ENCODE measurements at places on chromosomes 5 and 9.

DNA sequence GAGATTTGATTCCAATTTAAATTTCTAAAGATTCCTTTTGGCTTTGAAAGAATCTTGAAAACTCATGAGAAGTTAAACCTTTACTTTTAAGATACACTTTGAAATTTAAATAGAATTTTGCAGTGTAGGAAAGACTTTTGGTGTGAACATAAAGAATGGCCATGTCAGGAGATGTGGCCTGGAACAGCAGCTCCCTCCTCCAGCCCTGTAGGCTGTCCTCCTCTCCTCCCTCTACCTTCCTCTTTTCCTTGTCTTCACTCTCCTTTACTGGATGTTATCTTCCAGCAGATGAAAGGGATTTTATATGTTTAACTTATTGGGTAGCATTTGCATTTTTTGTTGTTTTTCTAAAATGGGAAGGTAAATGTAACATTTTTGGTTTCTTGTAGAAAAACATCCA, 18.9 kb downstream of the ASPN start:
- no peak for DNase-seq

- no peak for DNase-seq
Measured at GRCh38 chr9:79104951-79105350, 466.8 kb upstream of the TLE4 start.

- DNase-seq, result no peak
Measured at GRCh38 chr9:21983561-21983935, 10.6 kb downstream of the CDKN2A start.

DNA sequence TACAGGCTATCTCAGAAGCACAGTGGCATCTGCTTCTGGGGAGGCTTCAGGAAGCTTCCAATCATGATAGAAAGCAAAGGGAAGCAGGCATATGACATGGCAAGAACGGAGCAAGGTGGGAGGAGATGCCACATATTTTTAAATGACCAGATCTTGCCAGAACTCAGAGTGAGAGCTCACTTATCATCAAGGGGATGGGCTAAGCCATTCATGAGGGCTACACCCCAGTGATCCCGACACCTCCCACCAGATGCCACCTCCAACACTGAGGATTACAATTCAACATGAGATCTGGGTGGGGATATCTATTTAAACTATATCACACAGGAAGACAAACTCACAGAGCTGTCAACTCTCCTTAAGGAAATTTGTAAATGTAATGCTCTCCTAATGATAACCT, 258.8 kb downstream of the SPOCK1 start:
- no peak for DNase-seq

- DNase-seq, result no peak
Measured at GRCh38 chr5:60495644-60496520, 204.1 kb downstream of the DEPDC1B start.

- no peak for DNase-seq
Measured at GRCh38 chr5:53970475-53970874, 339.9 kb downstream of the ARL15 start.

- no peak for DNase-seq
Measured at GRCh38 chr9:138115506-138115905, 237.9 kb downstream of the CACNA1B start.

DNA sequence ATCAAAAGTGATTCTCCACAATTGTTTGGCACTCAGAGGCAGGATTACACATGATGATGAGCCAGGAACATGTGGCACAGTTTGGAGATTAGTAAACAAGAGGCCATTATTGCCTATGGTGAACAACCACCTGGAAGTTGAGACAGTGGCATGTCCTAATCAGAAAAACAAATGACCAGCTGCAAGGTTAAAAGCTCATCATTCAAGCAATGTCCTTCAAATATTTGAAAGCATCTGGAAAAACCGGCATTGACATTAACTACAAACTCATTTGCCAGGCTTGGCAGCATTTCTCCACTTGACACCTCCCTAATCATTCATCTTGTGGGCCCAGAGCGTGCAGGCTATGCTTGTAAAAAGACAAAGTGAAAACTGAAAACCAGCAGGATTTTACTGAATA, 80.6 kb upstream of the MEGF10 start:
- no peak for DNase-seq

DNA sequence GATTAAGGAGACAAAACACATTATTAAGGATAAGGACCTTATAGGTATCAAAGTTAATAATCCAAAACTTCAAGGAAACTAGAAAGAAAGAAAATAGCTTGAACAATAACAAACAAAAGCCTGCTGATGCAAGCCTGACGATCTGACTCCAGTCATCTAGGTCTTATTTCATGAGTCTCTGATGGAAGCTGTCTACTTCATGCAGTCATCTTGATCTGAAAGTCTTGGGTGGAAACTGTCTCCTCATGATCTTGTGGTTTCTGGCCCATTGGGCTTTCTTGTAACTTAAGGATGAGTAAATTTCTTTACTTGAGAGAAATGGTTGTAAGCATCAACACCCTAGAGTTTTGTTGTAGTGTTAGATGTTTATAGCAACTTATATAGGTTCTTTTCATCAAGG, 20.6 kb upstream of the PSIP1 start:
- no peak for DNase-seq

DNA sequence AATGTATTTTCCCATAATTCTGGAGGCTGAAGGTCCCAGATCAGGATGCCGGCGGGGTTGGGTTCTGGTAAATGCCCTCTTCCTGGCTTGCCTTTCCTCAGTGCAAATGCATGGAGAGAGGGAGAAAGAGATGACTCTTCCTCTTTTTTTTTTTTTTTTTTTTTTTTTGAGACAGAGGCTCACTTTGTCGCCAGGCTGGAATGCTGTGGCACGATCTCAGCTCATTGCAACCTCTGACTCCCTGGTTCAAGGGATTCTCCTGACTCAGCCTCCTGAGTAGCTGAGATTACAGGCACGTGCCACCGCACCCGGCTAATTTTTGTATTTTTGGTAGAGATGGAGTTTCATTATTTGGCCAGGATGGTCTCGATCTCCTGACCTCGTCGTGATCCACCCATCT, 300.0 kb upstream of the TAS2R1 start:
- no peak for DNase-seq

GRCh38 chr5:94928891-94929290, 310.4 kb downstream of the SLF1 start:
- DNase-seq, result no peak

DNA sequence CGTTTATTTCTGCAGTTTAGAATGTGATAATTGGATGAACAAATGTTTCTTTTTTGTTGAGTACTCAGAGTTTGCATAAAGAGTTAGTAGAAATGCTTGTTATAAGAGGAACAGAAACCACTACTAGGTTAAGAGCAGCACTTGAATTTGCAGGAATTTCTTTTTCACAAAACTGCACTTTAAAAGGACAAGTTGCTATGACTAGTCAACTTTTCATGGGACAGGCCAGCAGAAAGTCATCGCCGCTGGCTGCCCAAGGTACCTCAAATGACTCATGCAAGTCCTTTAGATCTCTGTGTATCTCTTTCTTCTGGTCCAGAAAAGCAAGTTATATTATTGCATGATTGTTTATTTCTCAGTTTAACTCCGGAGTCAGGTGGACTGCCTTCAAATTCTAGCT, 97.3 kb upstream of the HMHB1 start:
- DNase-seq, result no peak

- DNase-seq, result no peak
Measured at GRCh38 chr9:95815961-95816360, 59.5 kb upstream of the ERCC6L2 start.

DNA sequence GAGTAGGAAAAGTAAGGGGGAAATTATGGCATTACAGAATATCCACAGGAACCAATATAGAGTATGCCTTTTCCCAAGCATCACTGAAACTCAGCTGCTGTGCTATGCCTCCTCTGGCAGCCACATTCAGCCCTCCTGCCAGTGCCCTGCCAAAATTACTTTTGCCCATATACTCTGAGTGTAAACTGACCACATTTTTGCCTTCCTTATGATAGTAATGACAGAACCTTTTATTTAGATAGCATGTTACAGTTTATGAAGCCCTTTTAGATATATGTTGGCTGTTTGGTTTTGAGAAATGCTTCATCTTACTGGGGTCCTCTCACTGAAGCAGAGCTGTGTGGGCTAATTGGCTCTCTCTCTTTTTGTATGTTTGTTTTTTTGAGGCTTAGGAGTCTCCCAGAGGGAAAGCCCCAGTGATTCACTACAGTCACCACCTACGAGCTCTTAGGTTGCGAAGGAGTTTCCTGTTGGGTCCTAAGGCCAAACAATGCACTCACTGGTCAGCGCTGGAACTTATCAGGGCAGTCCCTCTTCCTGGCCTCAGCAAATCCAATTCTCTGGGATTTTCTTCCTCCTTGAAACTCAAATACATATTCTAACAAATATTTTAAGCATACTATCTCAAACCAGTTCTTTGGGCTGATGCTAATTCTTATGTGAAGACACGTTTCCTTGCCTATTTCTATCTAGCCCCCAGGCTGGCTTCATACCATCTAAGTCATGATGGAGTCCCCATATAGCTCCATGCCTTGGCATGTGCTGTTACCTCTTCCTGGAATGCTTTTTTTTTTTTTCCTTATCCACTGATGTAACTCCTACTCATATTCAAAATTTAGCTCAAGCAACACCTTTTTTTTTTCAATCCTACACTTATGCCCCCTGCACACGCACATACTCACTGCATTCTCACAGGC, 3.7 kb downstream of the PHF24 start:
- DNase-seq, result no peak

DNA sequence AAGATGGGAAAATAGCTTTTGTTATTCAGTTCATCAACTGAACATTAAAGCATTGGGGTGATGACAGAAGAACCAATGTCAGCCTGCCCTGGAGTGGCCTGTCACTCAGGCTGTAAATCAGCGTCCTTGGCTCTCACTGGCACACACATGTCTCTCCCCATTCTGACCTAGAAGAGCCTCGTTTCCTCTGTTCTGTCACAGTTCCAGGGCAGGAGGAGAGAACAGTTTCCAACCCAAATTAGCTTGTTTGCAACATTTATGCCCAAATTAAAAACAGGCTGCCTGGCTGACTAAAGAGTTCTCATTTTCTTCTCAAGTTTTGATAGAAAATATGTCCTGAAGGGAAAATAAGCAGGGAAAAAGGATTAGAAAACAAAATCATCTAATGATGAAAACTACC, 520.1 kb downstream of the CHSY3 start:
- DNase-seq, result no peak

DNA sequence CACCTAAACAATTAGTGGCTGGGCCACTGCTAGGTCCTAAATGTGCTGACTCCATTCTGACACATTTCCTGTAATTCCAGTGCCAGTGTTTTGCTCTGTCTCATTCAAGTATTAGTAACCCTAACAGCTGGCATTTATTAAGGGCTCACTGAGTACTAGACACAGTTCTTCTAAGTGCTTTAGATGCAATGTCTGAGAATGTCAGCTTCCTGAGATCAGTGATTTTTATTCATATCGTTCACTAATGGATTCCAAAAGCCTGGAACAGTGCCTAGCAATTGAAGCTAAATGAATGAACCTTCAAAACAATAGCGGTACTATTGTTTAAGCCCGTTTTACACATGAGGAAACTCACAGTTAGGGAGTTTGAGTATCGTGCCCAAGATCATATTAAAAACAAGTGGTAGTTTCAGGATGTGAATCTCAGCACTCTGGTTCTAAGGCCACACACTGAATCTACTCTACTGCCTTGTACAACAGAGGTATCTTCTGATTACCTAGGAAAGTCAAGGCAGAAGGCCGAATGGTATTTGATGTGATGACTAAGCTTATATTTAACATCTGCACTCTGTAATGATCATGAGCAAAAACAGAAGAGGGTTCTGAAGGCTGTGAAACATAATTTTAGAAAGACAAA, 304.0 kb downstream of the PJA2 start:
- no peak for DNase-seq

DNA sequence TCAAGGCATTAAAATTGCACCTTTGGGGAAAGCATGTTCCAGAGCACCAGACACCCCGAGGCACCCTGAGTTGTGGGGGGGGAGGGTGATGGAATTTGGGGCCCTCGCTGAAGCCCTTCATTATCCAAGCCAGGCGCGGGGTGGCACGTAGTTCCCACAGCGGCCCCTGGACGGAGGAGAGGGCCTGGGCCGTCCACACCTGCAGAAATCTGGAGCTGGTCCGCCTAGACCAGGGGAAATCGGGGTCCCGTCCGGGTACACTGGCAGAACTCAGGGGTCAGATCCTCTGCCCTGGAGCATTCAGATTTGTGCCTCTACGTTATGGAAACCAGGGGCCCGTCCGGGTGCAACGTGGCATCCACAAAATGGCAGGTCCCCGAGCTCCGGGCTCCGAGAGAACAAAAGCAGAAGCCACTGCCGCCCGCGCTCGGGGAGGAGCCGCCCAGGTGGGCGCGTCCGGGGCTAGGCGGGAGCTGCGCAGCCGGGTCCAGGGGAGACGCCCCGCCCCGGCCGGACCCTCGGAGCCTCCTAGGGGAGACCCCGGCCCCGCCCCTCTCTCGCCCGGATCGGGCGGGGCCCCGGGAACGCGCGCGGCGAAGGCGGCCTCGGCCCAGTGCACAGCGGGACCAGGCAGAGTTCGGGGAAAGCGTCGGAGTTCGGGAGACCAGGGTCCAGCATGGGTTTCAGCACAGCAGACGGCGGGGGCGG, at the start of gene PLEKHG4B:
Gene PLEKHG4B, plus strand, starts transcription at position 613 of the 708 bp plus-strand sequence. Its CDS starts 64 bp downstream, at position 677.
- DNase-seq, result no peak

GRCh38 chr5:5881294-5881693, 458.8 kb downstream of the ICE1 start:
- no peak for DNase-seq

GRCh38 chr5:62689599-62690368, 111.2 kb downstream of the LRRC70 start:
- DNase-seq, result no peak

DNA sequence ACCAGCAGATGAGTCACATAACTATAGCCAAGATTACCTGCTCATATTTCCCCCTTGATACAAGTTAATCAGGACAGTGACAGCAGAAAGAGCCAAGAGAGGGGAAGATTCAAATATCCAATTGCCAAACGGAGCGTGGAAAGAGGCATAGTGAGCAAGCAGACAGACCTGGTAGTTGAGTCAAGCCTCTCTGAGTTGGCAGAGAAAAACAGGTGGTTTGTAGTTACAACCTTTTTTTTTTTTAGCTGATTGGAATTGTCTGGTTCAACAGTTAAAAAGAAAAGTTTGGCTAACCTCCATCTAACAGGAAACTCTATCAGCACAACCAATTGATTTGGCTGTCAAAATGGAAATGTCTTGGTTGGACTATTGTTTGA, 272.1 kb downstream of the TLE1 start:
- no peak for DNase-seq

- DNase-seq, result no peak
Measured at GRCh38 chr5:111902436-111902835, 145.4 kb upstream of the NREP start.

- no peak for DNase-seq
Measured at GRCh38 chr5:171336521-171337209, 27.6 kb downstream of the TLX3 start.

GRCh38 chr5:142017832-142018427, 5.1 kb upstream of the GNPDA1 start:
- DNase-seq, result no peak
